Hindlimb muscle (tissue), 1 donor: ENCODE measurements at places on chromosomes 12 and 14.

DNA sequence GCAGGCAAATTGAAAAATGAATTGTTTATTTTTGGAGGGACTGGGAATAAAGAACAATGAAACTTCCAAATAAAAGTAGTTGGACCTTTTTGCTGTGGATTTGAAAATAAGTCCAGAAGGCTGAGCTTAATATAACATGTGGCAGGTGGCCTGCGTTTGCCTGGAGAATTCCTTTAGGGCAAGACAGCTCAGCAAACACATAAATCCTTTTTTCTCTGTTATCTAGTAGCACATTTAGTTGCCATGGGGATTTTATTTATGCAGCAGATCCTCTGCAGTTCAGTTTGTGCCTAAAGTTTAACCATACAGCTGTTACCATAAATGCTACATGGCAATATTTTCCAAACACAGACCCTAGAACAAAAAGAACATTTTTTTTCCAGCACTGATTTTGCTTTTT, 180.0 kb downstream of the NPAS3 start:
- DNase-seq: peak; percentile 35

DNA sequence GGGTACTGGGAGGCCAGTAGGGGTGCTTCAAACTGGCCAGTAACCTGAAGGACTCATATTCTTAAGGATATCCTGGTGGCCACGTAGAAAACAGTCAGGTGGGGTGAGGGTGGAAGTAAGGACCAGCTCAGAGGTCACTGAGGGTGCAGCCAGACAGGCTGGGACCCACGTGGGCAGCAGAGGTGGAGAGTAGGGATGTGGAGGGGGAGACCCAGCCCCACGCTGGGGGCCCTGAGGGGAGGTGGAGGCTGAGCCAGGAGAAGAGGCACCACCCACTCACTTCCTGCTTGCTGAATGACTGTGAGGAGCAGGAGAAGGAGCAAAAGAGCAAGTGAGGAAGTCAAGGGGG, 12.6 kb upstream of the SERPINA3 start:
- DNase-seq: no peak

- DNase-seq: no peak
Measured at GRCh38 chr12:52053536-52054209, 2.4 kb downstream of the NR4A1 start.

GRCh38 chr12:64029013-64029857, 184.7 kb downstream of the SRGAP1 start:
- DNase-seq: no peak

DNA sequence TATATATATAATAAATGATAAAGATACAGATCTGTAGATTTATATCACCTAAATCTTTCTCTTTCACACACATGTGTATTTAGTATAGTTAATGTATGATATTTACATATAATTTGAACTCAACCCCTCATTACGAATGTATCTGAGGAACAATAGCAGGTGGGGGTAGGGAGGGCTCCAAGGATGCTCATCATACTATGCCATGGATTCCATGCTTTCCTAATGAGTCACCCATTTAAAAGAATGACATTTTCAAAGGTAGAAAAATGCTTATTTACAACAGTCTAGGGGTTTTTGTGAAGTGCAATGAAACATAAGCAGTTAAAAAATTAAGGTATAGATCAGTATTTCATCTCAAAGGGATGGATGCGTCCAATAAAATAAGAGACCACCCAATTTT, 181.6 kb downstream of the SOX5 start:
- DNase-seq: no peak

DNA sequence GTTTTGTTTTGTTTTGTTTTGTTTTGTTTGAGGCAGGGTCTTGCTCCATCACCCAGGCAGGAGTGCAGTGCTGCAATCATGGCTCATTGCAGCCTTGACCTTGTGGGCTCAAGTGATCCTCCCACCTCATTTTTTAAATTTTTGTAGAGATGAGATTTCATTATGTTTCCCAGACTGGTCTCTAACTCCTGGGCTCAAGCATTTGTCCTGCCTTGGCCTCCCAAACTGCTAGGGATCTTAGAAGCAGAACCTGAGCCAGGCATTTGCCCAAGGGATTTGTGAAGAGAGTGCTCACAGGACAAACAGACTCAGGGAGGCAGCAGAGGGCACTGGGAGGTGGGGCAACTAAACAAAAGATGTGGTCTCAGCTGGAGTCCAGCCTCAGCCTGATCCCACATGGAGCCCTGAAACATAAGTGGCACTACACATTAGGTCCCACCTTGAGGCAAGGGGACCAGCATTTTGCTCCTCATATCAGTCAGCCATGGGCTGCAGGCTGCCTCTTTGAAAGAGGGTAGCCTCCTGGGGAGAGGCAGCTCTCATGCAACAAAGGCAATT, 86.2 kb upstream of the CMKLR1 start:
- no peak for DNase-seq

GRCh38 chr12:113823016-113823415, 143.1 kb downstream of the RBM19 start:
- no peak for DNase-seq

DNA sequence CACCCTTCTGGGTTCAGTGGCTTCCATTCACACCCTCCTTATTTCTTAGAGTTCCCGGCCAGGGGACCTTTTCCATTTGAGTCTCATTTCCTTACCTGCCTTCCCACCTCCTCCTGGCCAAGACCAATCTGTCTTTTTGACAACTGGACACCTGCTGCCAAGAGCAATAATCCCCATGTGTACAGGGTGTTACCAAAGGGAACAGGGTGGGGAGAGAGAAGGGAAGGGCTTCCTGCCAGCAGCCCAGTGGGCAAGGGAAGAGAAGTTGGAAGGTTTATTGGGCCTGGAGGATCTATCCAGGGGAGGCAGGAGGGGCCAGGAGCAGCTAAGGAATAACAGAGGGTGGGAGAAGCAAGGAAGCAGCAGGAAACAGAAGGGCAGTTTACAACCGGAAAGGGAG, 346.2 kb downstream of the C12orf75 start:
- no peak for DNase-seq

GRCh38 chr12:121872546-121873215, 14.0 kb upstream of the HPD start:
- peak; percentile 77 for DNase-seq

DNA sequence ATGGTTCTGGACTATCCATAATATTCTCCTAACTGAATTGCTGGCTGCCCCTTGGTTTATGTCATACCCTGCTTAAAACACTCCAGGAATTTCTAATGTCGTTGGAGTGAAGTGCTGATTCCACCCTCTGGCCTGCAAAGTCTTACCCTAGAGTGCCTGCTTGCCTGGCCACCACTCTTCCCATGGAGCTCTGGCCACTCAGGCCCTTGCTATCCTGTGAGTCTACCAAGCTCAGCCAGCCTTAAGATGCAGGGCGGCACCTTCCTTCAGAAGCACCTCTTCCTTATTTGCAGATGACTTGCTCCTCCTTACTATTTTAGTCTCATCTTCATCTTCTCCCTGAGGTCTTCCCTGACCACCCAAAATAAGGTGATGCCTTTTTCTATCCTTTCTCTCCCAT, 35.3 kb downstream of the SLC6A15 start:
- no peak for DNase-seq

- no peak for DNase-seq
Measured at GRCh38 chr12:63164911-63165310, 13.9 kb upstream of the AVPR1A start.

DNA sequence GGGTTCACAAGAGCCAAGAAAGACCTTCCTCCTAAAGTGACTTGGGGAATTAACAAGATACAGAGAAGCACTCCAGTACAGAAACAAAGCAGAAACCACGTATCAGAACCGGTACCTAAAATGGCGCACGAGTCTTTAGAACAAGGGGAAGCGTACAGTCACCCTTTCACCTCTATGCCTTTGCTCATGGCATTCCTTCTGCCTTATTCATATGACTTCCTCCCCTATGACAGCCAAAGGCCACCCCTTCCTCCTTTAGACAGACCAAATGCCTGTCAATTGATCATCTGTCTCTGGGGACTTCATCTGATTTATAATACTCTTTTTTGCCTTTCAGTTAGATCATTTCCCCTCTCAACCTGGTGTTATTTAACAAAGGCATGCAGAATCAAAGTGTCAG, 89.5 kb upstream of the OSBPL8 start:
- no peak for DNase-seq

GRCh38 chr14:70708717-70709570, 67.2 kb downstream of the TTC9 start:
- DNase-seq: no peak

DNA sequence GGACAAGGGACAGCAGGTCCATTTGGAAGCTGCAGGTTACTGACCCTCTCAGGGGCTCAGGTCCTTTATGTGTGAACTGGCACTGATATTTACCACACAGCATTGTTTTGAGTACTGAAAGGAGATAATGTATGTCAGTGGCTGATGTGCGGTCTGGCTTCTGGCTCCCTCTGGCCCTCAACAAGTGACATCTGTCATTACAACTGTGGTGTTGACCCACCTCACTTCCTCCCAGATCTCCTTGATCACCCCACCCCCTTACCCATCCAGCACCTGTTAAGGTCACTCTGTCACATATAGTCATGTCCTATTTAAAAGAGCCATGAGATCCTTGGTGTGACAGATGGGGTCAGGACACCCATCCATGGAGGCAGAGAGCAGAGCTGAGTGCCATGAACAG, 22.7 kb upstream of the PRIMA1 start:
- no peak for DNase-seq

GRCh38 chr14:23454445-23454856, 15.1 kb upstream of the NGDN start:
- DNase-seq: no peak

DNA sequence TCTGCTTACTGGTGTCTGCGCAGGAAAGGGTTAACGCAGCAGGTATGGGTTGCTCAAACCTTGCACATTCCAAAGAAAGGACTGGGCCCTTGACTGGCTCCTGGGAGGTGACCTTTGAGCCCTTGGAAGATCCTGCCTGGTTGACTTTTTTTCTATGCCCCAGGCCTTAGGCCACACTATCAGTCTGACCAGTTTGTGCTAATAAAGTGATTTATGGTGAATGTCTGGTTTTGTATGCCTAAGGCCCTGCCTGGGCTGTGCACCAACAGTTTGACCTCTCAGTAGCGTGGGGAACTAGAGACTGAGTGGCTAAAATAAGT, 61.4 kb upstream of the SCN8A start:
- no peak for DNase-seq

DNA sequence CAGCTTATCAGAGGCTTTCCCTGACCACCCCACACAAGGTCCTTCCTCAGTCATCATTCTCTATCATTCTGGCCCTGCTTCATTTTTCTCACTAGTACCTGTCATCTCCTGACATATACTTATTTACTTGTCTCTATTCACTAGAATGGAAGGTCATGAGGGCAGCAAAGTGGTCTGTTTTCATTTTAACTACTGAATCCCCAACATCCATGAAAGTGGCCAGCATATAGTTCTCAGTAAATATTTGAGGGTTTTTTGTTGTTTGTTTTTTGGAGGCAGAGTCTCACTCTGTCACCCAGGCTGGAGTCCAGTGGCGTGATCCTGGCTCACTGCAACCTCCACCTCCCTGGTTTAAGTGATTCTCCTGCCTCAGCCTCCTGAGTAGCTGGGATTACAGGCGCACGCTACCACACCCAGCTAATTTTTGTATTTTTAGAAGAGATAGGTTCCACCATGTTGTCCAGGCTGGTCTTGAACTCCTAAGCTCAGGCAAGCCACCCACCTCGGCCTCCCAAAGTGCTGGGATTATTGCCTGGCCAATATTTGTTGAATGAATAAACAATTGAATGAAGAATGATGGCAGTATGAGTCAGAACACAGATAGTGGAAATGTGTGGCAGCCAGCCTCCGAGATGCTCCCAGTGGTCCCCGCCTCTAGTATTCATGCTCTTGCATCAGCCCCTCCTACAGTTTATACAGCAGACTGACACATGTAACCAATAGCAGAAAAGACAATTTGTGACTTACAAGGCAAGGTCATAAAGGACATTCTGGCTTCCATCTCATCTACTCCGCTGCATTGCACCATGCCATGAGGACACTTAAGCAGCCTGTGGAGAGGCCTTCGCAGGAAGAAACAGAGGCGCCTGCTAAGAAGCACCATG, 7.0 kb upstream of the ANO6 start:
- no peak for DNase-seq

- DNase-seq: peak; percentile 7
Measured at GRCh38 chr14:67457782-67458181, 30.7 kb downstream of the TMEM229B start.

- DNase-seq: no peak
Measured at GRCh38 chr14:94631536-94632304, 19.5 kb downstream of the SERPINA3 start.

DNA sequence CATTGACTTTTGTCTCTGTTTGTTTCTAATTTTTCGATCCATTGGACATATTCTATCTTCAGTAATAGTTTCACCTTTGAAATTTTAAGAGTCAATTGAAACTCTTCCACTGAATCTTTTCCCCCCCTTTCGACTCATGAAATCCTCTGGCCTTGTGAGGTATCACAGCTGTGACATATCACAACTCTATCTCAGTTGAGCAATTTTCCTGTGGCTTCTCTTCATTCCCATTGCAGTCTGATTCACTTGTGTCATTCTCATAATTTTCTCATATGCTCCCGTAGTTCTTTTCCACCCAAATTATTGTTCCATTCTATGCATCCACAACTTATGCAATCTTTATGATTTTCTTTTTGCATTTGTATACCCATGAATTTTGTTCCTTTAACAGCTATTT, 261.6 kb downstream of the DACT1 start:
- DNase-seq: no peak

DNA sequence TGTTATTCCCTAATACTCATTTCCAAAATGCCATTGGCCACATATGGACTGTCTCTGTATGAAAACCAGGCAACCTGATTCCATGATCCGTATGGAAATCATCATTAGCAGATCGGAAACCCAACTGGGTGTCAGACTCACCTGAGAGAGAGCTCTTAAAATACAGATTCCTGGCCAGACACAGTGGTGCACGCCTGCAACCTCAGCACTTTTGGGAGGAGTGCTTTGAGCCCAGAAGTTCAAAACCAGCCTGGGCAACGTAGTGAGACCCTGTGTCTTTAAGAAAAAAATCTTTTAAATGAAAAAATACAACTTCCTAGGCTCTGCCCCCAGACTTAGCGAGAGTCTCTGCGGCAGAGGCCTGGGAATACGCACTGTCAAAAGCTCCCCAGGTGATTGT, 37.4 kb downstream of the PLXNC1 start:
- no peak for DNase-seq

GRCh38 chr12:132227782-132228475, 83.7 kb downstream of the NOC4L start:
- no peak for DNase-seq

- DNase-seq: no peak
Measured at GRCh38 chr12:7716381-7716780, 5.1 kb downstream of the DPPA3 start.
